ENCODE measurements at places on chromosomes 6 and 20. TPM values are rescaled to one million over a fixed set of nuclear protein-coding genes. Genes with fewer than 3 reads are reported as not detected.

The SLC22A23 gene
- total RNA-seq, result 0.81 TPM

GRCh38 chr20:8536262-8536618 lies 404.2 kb downstream of the PLCB1 start:
- DNase-seq, result no peak

GRCh38 chr6:90187437-90188121 lies 109.1 kb downstream of the BACH2 start:
- no peak for DNase-seq

The CABLES2 gene
- 3.2 TPM for total RNA-seq

The ANKRD66 gene
- not detected for total RNA-seq

DNA sequence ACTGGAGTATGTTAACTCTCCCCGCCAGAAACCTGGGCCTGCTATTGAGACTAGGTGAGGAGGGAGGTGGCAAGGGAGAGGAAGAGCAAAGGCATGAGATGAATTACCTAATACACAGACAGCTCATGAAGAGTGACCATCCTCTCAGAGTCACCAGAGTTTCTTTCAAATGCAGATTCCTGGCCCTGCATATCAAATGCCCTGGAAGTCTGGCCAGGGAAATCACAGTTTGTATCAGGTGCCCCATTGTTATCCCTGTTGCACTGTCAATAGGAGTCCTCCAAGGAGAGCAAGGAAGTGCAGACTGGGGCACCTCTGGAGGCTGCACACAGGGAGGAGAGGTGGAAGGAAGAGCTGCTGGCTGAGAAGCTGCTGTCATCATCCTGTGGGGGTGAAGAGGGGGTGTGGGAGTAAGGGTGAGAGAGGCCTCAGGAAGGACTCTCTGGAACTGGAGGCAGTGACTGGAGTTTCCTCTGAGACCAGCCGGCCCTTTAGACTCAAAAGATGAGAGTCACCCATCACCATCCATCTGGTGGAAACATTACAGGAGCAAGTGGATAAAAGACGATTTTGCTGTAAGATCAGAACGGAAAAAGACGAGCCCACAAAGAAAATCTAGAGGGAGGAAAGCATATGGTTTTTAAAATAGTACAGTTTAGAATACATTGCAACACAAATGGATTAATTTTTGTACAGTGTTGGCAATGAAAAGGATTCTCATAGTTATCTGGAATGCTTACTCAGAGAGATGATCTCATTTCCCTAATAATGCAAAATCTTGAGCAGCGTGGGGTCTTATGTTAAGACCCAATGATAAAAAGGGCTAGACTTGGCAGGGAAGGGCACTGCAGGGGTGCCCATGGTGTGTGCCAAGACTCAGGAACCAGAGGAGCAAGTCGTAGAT lies 268.1 kb downstream of the UST start:
- DNase-seq, result no peak

GRCh38 chr20:31260326-31260932 lies 3.0 kb downstream of the DEFB115 start:
- DNase-seq, result peak; percentile 9

DNA sequence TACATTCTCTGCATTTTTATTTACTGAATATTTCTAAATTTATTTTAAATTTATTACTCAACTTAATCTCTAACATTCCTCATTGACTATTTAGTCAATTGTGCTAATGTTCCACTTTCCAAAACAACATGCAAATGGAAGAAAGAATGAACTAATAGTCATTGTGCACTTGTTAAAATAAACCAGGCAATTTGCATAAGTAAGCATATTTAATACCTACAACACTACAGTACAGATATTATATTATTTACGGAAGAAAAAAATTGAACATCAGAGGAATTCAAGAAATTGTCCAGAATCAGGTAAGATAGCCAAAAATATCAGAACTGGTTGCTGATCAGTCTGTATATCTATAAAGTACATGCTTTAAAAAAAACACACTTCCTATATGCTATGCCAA lies 320.5 kb downstream of the CENPW start:
- no peak for DNase-seq

DNA sequence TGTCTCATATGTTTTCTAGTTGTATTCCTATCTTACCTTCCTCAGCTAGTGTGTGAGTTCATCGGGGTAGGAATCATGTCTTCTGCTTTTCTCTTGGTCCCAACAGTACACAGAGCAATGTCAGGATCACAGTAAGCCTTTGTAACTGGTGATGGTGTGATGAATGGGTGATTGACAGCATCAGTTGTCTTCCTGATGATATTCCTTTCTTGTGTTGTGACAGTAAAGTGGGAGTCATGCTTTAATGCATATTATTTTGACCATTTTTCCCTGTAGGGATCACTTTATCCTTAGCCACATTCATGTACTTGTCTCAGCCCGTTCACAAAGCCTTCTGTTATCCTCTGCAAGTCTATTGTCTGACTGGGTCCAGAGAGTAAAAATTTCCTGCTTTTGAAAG lies 501.7 kb downstream of the UTRN start:
- no peak for DNase-seq

The CST9 gene
- total RNA-seq, result not detected

DNA sequence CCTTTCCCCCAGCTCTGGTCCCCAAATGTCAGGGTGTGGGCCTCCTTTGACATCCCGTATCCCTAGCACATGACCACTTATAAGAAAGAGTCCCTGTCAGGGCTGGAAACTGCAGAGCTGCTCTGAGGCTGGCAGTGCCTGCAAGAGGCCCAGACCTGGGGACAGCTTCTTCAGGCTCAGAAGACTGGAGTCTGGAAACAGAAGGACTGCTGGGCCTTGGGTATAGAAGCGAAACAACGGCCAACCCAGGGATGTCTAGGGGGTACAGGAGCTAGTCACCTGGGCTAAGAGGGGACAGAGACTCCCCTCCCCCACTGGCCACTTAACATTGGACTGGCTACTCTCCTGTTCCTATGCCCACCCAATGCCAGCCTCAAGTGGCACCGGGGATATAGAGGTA lies 4.7 kb downstream of the SCUBE3 start:
- no peak for DNase-seq

- no peak for DNase-seq
Observed at GRCh38 chr20:61888101-61888865, 177.4 kb downstream of the TAF4 start.

DNA sequence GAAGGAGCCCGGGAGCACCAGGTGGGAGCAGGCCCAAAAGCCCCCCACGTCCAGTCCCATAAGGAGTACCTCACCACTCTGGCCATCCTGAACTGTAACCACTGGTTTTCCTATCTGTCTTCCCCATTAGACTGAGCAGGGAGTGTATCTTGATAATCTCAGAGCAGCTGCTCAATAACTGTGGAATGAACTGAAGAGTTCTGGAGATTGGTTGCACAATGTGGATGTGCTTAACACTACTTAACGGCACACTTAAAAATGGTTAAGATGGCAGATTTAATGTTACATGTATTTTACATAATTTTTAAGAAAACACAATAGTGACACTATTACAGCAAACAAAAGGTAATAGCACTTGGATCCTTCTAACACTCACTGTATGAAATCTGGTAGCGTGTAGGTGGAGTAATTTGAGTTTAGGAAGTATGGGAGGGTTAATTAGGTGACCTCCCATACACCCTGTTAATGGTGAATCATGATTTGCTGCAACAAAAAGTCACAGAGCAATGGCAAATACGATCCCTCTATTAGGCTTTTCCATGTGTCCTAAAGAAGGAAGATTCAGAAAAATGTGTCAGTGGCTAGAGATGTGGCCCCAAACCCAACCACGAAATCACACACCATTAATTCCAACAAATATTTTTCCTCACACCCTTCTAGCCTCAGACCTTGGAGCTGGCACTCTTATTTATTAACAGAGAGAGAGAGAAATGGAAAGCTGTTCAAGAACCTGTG lies 18.4 kb downstream of the TRAM2 start:
- no peak for DNase-seq

DNA sequence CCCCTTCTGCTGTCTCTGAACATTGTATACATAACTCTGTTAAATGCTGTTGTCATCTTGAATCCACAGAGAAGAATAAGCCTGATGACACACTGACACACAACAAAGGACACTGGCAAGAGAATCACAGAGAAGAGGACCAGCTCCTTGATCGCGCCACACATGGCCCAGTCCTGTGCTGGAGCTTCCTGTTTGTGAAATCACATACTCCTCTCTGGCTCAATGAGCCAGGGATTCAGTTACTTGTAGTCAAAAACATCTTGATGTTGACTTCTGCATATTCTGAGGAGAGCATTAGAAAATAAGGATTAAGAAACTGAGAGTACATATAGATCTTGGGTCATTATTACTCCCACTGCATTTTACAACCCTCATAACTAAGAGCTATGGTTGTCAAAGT lies 100.1 kb downstream of the EPB41L2 start:
- no peak for DNase-seq

DNA sequence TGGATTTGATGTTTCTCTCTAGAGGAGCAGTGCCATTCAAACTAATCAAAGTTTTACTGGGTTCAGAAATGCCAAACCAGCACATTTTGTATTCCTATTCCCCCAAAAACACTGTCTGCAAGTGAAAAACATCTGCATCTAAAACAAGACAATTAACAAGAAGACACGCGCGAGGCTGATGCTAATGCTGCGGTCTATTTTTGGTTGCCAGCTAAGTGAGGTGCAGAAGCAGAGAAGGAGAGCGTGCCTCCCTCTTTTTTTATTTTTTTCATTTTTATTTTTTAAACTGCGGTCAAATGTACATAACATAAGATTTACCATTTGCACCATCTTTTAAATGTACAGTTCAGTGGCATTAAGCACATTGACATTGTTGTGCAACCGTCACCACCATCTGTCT lies 641.1 kb downstream of the DHX35 start:
- DNase-seq, result no peak

- DNase-seq, result no peak
Observed at GRCh38 chr6:12342664-12343063, 52.5 kb downstream of the EDN1 start.

GRCh38 chr6:139115989-139116758 lies 18.7 kb upstream of the HECA start:
- DNase-seq, result no peak

The ME1 gene
- total RNA-seq, result under 0.01 TPM

DNA sequence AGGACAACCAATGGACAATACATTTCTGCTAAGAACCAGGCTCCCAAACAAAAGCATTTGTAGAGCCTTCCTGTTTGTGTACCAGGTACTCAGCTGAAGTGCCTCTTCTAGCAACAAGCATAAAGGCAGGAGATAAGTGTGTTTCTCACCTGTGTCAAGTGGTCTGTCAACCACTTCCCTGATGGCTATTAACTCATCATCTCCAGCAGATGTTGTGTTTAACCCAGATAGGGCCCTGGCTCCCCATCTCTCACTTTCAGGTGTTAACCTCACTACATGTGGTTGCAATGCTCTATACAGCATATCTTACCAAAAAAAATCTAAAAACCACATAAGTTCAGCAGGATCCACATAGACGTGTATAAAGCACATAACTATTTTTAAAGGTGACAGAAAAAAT lies 9.6 kb upstream of the IL17A start:
- DNase-seq, result no peak

The GHRH gene
- total RNA-seq, result not detected

The TSHZ2 gene
- under 0.01 TPM for total RNA-seq

The ELOVL2 gene
- not detected for total RNA-seq

DNA sequence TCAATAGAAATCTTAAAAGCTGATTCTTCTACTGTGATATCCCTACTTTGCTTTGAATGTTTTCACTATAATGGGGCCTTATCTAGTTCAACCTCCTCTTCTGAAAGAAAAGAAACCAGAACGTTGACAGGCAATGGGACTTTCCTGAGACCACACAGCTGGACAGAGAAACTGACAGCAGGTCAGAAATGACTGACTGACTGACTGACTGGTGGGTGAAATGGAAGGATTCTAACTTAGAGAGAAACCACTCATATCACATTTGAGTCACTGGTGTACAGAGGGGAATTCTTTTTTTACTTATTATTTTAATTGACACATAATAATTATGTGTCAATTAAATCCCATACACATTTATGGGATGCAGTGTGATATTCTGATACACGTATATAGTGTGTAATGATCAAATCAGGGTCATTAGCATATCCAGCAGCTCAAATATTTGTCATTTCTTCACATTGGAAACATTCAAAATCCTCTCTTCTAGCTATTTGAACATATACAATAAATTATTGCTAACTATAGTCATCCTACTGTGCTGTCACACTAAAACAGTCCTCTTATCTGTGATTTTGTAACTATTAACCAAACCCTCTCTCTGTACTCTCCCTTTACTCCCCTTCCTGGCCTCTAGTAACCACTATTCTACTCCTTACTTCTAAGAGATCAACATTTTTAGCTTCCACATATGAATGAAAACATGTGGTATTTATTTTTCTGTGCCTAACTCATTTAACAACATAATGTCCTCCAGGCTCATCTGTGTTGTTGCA lies 64.8 kb upstream of the NRSN1 start:
- no peak for DNase-seq

The EDN3 gene
- not detected for total RNA-seq

GRCh38 chr6:65988006-65988405 lies 281.0 kb upstream of the EYS start:
- DNase-seq, result no peak

The CLVS2 gene
- under 0.01 TPM for total RNA-seq

The LPIN3 gene
- 0.27 TPM for total RNA-seq

The CCDC28A gene
- 13.7 TPM for total RNA-seq
